ENCODE measurements at places on chromosomes 4 and X.
A peak's percentile ranks its signal among the peaks of the same experiment; 100 is the strongest.

- DNase-seq, result no peak
These were observed 185.8 kb upstream of the STK26 start for GRCh38 chrX:131837325-131837724.

GRCh38 chr4:78568640-78569305 lies 17.2 kb downstream of the ANXA3 start:
- DNase-seq, result no peak

DNA sequence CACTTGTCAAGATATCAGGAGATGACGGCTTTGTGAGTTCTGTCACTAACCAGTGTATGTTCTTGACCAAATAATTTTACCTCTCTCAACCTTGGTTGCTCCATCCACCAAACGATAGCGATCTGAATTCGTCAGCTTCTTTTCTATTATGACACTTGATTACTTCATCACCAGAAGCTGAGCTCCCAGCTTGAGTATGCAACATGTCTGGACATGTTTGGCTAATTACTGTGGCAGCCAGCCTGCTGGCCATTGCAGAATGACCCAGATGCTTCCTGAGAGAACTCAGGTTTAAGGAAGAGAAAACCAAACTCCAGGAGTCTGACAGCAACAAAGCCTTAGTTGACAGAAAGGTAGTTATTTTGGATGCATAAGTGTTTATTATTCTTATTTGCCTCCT lies 46.4 kb upstream of the PARM1 start:
- no peak for DNase-seq

GRCh38 chrX:18457000-18457399 lies 31.6 kb downstream of the CDKL5 start:
- no peak for DNase-seq

DNA sequence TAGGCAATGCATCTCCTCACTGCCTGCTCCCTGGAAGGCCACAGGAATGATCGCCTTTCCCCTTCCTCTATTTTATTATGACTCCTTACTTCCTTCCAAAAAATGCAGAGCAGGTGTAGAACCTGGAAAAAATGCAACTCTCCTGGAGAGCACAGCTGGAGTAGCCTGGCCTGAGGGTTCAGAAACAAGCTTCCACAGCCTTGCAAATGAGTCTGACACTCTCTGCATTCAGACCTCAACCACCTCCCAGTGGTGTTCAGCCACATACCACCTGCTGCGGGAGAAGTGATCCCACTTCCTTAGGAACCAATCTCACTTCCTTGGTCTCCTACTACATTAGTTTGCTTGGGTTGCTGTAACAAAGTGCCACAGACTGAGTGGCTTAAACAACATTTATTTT lies 368.1 kb upstream of the NOCT start:
- DNase-seq, result no peak

GRCh38 chrX:28120072-28120471 lies 138.8 kb upstream of the DCAF8L1 start:
- DNase-seq, result no peak

- peak; percentile 45 for DNase-seq
These were observed 100.1 kb downstream of the CEP135 start for GRCh38 chr4:56048702-56049431.

- DNase-seq, result no peak
These were observed 192.5 kb downstream of the ASMT start for GRCh38 chrX:1807301-1807731.

- DNase-seq, result no peak
These were observed 97.1 kb downstream of the LDB2 start for GRCh38 chr4:16801356-16801755.

DNA sequence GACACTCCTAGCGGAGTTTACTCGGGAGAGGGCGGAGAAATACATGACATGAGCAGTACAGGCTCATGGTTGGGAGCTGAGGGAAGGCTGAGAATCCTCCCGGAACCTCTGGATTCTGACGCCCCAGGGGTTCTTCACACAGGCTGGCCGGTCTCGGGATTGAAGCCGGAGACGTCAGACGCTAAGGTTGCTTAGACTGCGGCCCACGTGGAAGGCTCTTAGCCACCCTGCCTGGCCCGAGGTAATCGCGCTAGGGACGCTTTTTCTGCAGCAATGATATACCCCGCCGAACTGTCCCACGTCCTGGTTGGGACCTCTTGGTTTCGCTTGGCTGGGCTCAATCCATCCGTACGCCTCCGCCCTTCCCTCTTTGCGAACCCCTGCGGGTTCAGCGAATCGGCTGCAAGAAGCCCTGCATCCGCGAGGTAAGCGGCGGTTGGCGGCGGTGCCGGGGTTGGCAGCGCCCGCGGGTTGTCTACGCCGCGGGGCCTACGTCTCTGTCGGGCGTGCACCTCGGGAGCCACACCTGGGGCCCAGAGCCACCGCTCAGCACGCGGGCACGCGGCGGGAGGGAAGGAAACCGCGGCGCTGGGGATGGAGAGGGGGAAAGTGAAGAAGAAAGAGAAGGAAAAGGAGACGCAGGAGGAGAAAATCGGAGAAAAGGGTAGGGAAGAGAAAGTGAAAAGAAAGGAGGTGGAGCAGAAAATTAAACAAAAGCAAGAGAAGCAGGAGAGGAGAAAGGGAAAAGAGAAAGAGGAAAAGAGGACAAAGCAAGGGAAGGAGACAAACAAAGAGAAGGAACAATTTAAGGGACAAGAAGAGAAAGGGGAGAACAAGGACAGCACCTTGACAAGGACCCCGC lies at the start of gene ARL9:
TSS of gene ARL9 (plus strand) at position 523 of the 862 bp plus-strand sequence. CDS start at position 595, 72 bp downstream.
- DNase-seq, result peak; percentile 7

- DNase-seq, result peak; percentile 94
These were observed at the start of gene EIF4E for GRCh38 chr4:98928505-98929340. Gene EIF4E, minus strand, starts transcription at chr4:98929133. Its CDS starts 21 bp downstream, at chr4:98929112.

Data from hippocampal formation (tissue), 2 donors.